ENCODE measurements at places on chromosomes 2 and 18.

GRCh38 chr2:120960770-120961366, 225.2 kb downstream of the GLI2 start:
- no peak for DNase-seq

- no peak for DNase-seq
Measured at GRCh38 chr18:59197636-59198035, 22.3 kb upstream of the GRP start.

GRCh38 chr2:37812941-37813730, 112.0 kb upstream of the RMDN2 start:
- DNase-seq = no peak

GRCh38 chr2:135797497-135798274, 39.3 kb downstream of the LCT start:
- peak; percentile 61 for DNase-seq

GRCh38 chr2:209977386-209978239, 24.8 kb upstream of the RPE start:
- no peak for DNase-seq

GRCh38 chr2:15720561-15721307, 129.1 kb downstream of the DDX1 start:
- DNase-seq = no peak

- DNase-seq = no peak
Measured at GRCh38 chr2:128347171-128347558, 28.5 kb upstream of the HS6ST1 start.

- no peak for DNase-seq
Measured at GRCh38 chr2:174176898-174177297, 71.4 kb downstream of the OLA1 start.

DNA sequence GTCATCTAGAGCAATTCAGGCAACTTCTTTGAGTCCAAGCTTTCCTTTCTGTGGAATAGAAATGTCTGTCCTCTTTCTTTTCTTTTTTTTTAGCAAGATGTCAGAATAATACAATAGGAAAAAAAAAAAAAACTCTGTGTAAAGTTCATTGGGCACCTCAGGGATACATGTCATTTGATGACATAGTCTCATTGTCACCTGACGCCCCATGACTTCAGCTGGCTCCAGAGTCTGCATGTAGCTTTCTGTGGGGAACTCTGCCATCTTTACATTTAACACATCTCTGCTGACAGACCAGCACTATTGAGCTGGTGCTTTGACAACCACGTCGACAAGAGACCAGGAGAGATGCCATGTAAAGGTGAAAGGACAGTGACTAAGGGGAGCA, 172.5 kb upstream of the KLF7 start:
- DNase-seq = no peak

- no peak for DNase-seq
Measured at GRCh38 chr2:224190936-224191270, 151.8 kb upstream of the SERPINE2 start.

- DNase-seq = no peak
Measured at GRCh38 chr2:20139407-20140172, 85.3 kb downstream of the SDC1 start.

DNA sequence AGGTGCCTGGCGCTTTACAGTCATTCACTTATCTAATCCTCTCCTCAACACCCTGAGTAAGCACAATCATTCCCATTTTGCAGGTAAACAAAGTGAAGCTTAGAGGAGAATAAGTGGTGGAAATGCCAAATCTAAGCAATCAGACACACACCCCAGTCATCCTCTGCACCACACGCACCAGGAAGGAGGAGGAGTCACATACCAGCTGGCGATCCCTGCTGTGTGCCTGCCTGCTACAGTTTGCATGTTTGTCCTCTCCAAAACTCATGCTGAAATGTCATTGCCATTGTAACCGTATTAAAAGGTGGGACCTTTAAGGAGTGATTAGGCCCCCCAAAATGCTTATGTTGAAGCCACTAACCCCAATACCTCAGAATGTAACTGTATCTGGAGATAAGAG, 93.7 kb downstream of the LOXHD1 start:
- DNase-seq = no peak
